ENCODE measurements at places on chromosomes 6 and 20.

DNA sequence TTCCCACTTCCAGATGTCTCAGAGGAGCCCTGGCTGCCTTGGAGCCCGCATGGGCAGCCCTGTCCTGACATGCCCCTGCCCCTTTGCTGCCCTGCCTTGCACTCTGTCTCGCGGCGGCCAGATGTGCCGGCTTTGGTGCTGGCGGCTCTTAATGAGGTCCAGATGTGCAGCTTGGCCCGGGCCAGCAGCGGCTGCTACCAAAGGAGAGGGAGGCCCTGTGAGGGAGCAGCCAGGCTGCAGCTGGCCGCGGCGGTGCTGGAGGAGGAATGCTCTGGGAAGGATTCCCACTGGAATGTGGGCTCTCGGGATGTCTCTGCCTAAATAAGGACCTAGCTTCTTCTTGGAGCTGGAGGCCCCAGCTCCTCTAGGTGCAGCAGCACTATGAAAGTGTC is 72.4 kb downstream of the FGD2 start:
- DNase-seq = no peak

GRCh38 chr20:13723011-13723410 is 61.7 kb downstream of the ESF1 start:
- DNase-seq = no peak

DNA sequence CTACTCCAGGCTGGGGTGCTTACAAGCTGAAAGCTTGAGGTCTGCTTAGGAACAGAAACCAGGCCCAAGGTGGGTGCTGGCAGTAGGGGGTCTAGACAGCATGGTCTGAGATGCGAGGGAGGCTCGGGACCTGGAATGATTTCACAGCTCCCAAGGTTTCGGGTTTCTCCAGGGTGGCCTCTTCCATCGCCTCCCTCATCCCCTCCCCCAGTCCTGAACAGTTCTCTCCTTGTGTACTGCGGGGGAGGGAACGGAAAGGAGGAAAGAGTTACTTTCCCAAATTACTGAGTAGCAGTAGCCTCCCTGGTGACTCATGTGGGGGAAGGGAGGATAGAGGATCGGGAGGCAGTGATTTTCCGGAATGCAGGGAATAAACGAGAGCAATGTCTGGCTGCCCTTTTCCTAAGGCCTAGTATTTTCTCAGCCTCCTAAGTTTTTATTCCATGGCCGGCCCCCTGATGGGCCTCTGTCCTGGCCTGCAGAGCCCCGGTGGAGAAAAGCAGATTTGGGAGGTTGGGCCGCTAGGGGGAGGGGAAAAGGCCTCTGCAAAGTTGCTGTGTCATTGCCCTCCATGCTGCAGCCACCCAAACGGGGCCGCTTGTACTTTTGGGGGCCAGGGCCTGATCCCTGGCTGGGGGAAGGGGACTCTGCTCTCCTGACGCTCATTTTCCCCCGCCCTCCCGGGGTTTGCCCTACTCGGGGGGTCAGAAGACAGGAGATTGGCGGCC is 1.5 kb downstream of the BRD2 start:
- no peak for DNase-seq

- DNase-seq = no peak
Measured at GRCh38 chr6:40036186-40036585, 101.9 kb upstream of the MOCS1 start.

- no peak for DNase-seq
Measured at GRCh38 chr6:19860235-19860877, 23.2 kb downstream of the ID4 start.

GRCh38 chr20:21511850-21512633 is 1.8 kb downstream of the NKX2-2 start:
- DNase-seq = no peak

GRCh38 chr6:108541843-108542759 is 18.6 kb upstream of the FOXO3 start:
- DNase-seq = no peak

DNA sequence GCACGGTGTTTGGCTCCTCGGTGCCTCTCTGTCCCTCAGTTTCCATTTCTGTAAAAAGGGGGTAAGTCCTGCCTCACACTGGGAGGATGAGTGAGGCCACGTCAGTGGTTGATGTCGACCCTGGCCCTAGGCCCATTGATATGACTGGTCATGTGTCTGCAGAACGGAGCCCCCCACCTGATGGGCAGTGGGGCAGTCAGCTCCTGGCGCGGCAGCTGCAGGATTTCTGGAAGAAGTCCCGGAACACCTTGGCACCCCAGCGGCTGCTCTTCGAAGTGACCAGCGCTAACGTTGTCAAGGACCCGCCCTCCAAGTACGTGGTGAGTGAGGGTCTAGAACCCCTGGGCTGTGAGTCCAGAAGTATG is 1.2 kb downstream of the SNX21 start:
- no peak for DNase-seq

DNA sequence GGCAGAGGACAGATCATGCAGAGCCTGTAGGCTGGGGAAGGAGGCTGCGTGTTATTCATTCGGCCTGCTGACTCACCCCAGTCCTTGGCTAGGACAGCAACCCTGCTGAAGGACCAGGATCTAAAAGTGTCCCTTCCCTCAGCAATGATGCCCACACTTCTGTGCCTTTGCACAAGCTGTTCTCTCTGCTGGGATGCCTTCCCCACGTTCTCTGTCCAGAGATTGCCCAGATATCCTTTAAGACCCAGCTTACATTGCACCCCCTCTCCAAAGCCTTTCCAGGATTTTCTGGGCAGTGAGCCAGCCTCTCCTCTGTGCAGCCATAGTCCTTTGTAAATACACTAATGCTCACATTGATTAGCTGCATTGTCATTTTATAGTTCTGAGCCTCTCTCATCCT is 99.3 kb upstream of the CHD6 start:
- no peak for DNase-seq

DNA sequence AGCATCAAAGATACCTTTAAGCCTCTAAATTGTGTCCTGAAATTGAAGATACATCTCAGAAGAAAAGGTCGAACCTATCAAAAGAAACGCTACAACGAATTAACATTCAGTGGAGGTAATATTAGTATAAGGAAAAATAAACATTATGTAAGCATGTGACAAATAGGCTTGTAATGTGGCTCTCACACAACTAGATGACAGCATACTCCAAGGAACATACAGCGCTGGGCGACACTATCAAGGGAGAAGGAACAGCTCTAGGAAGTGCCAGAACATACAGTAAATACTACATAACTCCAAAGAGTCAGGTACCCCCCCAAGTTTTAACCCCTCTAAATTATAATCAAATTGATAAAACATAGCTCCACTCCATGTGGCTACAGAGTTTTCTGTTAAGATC is 103.5 kb downstream of the LAMP5 start:
- DNase-seq = no peak

GRCh38 chr20:31508517-31509244 is 5.6 kb upstream of the HM13 start:
- DNase-seq = no peak

DNA sequence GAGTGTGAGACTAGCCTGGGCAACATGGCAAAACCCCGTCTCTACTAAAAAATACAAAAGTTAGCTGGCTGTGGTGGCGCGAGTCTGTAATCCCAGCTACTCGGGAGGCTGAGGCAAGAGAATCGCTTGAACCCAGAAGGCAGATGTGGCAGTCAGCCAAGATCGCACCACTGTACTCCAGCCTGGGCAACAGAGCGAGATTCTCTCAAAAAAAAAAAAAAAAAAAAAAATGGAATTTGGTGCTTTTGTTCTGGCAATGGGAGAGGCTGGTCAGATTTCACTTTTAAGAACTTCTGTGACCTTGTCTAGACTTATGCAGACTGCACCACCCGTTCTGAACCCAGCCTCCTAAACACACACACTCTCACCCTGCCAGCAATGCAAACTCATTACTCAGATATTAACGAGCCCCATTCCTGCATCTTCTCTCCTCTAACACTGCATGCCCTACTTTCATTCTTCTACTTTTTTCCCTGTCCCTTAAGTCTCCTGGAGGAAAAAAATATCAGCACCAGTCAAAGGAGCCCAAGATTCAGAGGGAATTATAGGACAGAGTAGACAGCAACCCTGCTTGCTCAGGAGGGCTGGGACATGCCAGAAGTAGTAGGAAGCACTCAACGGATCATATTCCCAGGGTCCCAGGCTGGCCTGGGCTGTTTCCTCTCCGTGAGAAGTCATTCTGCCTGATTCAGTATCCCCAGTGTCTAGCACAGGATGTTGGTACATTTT is 4.4 kb downstream of the MOCS1 start:
- DNase-seq = no peak

- no peak for DNase-seq
Measured at GRCh38 chr20:54113566-54113965, 43.2 kb upstream of the BCAS1 start.

DNA sequence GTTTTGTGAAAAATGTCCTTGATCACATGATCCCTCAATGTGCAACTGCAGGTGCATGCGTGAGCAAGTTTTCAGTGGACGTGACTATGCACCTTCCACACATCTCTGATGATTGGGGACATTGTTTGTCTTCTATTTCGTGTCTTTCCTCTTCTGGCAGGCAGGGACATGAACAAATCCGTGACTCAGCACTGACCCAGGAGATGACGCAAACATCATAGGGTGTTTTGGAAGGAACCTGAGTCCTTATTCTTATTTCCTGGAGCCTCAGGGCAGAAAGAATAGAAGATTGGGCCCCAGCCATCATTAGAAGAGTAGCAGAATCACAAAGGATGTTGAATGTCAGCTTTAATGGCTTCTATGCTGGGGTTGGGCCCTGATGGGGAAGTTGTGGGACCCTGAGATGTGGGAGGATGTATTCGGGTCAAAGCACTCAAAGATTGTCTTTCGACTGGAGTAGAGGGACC is 11.9 kb upstream of the SIRPD start:
- DNase-seq = no peak

DNA sequence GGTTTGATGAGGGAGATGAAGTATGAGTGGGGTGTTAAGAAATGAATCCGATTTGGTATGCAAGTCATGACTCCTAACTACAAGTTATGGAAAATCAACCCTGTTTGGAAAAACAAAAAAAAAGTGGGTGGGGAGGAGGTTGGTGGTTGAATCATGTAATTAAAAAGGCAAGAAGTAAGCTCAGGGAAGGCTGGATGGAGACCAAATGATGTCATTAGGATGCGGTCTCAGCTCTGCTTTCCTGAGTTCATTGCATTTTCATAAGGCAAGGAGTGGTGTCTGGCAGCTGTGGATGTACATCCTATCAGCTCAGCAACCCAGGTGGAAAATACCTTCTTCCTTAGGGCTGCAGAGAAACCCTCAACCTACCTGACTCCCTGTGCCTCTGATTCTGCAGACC is 60.4 kb upstream of the AKAP12 start:
- no peak for DNase-seq

DNA sequence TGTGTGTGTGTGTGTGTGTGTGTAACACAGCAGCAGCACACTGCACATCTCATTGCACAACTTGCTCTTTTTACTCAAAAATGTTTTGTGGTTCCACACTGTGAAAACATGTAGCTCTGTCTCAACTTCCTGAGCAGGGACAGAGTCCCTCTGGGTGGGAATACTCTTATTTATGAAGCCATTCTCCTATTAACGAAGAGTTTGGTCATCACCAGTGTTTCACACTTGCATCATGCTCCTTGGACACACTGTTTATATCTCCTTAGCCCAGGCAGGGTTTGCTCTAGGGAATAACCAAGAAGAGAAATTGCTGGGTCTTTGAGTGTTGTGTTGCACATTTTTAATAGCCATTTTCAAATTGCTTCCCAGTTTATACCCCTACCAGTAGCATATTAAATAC is 53.6 kb downstream of the ZNF831 start:
- no peak for DNase-seq

DNA sequence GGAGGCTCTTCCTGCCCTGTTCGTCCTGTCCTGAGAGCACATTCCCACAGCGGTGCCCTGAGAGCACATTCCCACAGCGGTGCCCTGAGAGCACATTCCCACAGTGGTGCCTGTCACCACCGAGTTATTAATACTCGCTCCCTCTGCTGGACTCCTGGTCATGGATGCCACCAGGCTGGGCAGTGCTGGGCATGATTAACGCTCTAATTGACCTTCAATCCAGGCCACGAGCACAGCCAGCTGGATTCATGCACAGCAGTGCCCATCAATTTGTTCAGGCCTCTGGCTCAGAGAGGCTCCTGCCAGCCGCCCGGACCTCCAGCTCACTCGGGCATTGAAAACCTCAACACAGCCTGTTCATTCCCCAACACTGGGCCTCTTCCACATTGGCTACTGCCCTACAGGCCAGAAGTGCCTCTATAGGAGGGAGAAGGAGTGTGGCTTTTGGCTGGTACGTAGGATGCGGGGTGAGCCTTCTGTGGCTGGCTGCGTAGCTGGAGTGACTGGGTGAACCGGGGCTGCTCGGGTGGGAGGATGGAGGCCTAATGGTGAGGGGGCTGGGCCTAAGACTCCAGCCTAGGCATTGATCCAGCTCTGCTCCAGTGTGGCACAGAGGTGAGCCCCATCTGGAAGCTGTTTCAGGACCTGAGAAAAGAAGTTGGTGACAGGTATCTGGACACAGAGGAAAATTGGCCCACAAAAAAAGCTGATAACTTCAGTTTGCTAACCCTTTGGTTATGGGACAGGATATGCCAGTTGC is 9.3 kb downstream of the IP6K3 start:
- no peak for DNase-seq

GRCh38 chr6:167053895-167054530 is 54.8 kb downstream of the CEP43 start:
- DNase-seq = no peak

DNA sequence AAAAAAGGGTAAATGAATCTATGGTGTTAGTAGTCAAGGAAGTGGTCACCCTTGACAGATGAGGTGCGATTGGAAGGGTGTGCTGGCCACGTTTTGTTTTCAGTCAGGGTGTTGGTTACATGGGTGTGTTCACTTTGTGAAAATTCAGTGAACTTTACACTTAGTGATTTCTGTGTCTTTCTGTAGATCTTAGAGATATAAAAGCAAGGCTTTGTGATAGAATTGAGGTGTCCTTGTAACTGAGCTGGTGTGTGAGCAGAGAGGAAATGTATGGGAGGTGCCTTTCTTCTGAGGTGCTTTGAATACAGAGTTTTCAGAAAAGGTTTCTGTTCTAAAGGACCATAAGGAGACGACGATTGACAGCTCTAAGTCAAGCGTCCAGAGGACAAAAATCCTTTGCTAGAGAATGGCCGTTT is 90.5 kb downstream of the SAMD3 start:
- no peak for DNase-seq

DNA sequence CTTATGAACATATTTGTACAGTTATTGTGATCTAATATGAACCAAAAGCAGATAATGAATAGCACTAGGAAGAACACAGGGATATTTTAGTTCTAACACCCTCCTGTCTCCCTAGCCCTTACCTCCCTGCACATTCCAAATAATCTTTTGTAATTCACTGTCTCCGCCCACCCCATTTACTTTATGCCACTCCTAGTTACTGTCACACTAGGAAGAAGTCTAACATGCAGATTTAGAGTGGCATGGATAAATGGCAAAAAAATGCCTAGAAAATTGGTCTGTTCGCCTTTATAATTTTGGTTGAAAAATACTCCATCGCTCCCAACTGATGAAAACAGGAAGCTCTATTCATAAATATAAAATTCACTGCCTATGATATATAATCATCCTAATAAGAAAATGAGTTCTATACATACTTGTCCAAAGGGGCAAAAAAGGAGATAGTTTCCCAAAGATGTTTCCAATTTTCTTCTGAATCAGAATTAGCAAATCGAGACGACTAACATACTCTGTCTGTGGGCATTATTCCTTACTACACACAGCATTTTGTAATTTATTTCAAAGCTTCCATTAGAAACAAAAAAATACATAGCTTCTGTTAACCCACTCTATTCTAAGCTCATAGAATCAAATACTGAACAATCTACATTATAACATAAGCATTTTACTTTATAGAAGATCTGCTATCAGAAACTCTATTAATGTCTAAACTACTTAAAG is 1.3 kb upstream of the RUNX2 start:
- DNase-seq = no peak

- DNase-seq = no peak
Measured at GRCh38 chr20:47141941-47142773, 214.3 kb downstream of the ZMYND8 start.

Measured in cortex of kidney (tissue), 1 donor.